ENCODE measurements at places on chromosomes 6 and 20.

DNA sequence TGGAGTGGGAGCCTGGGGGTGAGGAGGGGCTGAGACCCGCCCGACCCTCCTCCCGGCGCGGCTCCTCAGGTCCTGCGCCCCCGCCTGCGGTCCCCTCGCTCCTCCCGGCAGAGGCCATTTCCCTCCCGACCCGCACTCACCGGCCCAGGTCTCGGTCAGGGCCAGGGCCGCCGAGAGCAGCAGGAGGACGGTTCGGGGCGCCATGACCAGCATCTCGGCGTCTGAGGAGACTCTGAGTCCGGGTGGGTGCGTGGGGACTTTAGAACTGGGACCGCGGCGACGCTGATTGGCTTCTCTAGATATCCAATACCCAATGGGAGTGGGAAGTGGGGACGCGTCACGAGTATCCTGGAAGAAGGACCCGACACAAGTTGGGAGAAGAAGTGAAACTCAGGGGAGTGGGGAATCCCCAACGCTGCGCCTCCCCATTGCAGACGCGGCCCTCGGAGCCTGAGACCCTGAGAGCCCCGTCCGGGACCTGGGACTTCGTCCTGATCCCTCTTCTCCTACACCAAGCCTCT, at the start of gene HLA-B:
HLA-B (minus strand) TSS at position 234 of the 521 bp plus-strand sequence; CDS start at position 213, 21 bp downstream.
- DNase-seq: no peak

DNA sequence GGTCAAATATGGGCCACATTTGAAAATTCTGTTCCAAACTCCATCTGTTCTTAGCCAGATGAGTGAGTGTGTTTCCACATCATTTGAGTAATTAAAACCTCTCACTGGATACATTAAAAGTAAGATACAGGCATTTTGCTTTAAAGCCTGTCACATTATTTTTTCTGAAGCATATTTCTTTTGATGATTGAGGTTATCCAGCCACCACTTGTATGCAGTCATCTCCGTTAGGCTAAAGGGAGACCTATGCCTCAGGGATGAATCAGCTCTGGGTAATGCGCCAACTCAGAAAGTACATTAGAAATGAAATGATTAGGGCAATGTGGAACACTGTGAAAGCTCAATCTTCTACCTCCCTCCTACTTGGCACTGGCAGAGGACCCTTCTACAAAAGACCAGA, 90.7 kb downstream of the SNAP25 start:
- no peak for DNase-seq

DNA sequence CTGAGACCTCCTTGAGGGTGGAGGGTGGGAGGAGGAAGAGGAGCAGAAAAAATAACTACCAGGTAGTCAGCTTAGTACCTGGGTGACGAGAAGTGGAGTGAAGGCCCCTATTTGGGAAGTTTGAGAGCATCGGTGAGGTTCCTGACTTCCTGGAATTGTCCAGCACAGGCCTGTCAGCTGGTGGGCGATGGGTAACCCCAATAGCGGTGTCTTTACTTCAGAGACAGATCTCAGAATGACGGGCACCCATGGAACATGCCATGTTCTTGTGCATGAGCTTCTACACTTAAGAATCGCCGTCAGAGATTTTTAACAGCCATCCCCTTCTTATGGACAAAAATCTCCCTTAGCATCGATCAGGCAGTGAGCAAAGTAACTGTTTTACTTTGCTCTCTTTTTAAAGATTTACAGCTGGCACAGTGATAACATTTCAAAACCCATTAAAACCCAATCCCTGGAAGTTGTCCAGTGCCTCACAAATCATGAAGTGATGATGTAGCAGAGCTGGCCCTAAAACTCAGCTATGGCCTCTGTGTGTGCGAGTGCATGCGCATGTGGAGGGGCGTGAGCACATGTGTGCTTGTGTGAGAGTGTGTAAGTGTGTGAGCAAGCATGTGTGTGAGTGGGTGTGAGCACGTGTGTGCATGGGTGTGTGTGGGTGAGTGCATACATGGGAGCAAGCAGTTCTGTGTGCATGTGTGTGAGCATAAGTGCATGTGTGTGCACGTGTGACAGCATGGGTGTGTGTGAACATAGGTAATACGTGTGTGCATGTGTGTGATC, 85.2 kb downstream of the DLL1 start:
- DNase-seq: no peak

DNA sequence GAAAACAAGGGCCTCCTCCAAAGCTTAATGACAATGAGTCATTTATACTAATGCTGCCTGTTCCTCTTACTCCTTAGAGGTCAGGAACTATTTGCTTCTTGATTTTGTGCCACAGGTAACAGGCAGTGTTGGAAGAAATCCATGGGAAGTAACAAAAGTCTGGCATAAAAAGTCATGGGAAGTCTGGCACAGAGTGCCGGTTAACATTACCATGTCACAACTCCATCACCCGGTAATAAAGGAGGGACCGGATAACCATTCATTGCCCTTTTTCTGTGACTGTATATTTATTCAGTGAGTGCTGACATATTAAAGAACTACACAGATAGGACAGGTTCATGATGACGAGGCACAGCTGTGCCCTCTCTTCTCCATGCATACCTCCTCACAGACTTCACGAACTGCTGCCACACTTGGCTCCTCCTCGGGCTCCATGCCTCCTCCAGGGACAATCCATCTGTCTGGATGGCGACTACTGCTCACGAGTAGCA, 50.9 kb downstream of the NUDT3 start:
- no peak for DNase-seq

GRCh38 chr6:137315081-137315480, 95.9 kb upstream of the IFNGR1 start:
- no peak for DNase-seq

- no peak for DNase-seq
Measured at GRCh38 chr20:41352666-41353065, 12.0 kb downstream of the LPIN3 start.

DNA sequence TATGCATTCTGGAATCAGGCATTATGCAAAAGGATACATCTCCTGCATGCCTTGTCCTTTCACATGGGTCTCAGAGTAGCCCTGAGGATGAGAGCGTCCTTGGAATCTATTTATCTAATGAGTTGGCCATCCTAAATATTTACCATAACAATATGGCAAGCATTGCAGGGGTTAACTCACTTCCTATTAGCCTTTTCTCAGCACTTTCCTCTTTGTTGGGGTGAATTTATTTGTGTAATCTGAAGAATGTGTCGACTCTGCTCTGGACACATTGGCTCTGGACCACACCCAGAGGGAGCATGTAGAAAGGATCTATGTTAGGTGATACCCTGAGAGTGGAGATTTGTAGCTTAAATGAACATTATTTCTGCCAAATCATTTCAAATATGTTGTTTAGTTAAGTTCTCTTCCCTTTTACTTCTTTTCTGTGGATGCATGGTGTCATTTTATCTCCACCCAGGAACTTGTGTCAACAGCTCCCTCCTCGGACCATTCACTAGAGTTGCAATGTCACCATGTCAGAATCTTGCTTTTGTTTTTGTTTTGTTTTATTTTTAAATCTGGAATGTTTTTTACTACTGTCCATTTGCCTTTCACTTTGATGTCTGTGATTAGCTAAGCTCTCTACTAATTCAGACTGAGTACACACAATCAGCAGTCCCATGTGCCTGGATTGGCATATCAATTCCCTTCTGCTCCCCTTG, 757.0 kb upstream of the MMS22L start:
- DNase-seq: no peak

DNA sequence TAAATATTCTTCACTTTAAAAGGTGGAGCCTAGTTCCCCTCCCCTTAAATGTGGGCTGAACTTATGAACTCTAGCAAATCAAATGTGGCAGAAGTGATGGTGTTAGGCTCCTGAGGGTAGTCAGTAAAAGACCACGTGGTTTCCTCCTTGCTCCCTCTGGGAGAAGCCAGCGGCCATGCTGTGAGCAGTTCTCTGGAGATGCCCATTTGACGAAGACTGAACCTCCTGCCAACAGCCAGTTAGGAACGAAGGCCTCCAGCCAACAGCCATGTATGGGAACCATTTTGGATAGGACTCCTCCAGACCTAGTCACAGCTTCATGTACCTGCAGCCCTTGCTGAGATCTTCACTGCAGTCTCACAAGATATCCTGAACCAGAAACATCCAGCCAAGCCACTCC, 7.6 kb upstream of the MOCS1 start:
- no peak for DNase-seq

GRCh38 chr6:106145741-106146227, 59.6 kb downstream of the PRDM1 start:
- no peak for DNase-seq

DNA sequence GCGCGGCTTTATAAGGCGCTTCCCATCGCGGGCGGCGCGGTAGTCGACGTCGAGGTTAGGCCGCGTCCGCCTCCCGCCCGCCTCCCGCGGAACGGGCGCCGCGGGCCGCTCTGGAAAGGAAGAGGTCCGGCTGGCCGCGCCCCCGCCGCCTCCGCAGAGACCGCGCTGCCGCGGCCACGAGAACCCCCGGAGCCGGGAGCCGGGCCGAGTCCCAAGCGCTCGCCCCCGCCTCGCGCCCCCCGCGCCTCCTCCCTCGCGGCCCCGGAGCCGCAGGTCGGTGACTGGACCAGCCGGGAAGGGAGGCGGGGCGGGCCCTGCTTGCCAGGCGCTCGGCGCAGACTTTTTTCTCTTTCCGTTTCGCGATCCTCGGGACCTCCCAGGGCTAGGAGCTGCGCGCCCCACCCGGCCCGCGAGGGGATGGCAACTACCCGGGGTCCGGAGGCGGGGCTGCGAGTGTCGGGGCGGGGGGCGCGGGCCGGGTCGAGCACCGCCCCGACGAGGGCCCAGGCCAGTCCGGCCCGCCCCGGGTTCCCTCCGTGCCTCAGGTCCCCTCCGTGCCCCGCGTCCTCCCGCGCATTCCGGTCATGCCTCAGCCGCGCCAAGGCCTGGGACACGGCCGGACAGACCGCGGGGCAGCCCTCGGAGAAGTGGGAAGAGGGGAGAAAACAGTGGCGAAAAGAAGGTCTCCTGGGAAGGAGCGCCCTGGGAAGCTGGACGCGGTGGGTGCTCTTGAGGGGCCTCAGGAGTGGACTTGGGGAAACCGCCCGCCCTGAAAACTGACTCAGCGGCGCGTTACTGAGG, 417 bp upstream of the PXDC1 start:
- DNase-seq: no peak

GRCh38 chr6:164007881-164008280, 593.4 kb downstream of the QKI start:
- DNase-seq: no peak
